DND-41 (cell line): ENCODE measurements at places on chromosomes 7 and 10.

- H3K4me3 ChIP-seq: no peak overlapping the region
- H3K27me3 ChIP-seq: no peaks in the 10 kb centered on the region
- no peak for DNase-seq
- H3K36me3 ChIP-seq: no peaks in the 10 kb centered on the region
Measured at GRCh38 chr10:5159126-5159525, 25.8 kb downstream of the AKR1C8 start.

DNA sequence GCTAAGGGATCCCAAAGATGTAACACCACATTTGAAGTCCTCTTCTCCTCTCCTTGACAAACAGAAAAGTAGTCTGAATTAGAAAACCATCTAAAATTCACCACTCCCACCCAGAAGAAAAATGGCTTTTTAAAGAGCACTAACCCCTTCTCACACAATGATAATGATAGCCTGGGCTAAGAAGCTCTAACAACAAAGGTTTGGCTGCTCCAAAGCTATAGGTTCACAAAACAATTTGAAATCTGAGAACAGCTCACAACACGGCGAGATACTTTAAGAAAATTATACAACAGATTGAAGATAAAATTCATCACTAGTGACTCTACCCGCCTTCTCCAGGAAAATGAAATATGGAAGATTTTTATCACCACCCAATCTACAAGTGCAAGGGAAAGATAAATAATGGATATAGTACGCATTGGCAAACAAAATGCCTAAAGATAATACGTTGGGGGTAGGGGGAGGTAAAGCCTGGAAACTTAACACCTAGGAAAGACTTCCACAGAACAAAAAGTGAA is 7.4 kb downstream of the ITGB1 start:
- H3K27me3 ChIP-seq: no peaks in the 10 kb centered on the region
- DNase-seq: no peak
- H3K4me3 ChIP-seq: no peak overlapping the region

GRCh38 chr10:96090463-96090800 is 39.7 kb upstream of the ZNF518A start:
- H3K36me3 ChIP-seq: no peaks in the 10 kb centered on the region
- H3K4me1 ChIP-seq: peaks cover 20% of the 10 kb centered on the region
- DNase-seq: no peak
- H3K27me3 ChIP-seq: no peaks in the 10 kb centered on the region
- H3K27ac ChIP-seq: peak overlapping the region; percentile 98

DNA sequence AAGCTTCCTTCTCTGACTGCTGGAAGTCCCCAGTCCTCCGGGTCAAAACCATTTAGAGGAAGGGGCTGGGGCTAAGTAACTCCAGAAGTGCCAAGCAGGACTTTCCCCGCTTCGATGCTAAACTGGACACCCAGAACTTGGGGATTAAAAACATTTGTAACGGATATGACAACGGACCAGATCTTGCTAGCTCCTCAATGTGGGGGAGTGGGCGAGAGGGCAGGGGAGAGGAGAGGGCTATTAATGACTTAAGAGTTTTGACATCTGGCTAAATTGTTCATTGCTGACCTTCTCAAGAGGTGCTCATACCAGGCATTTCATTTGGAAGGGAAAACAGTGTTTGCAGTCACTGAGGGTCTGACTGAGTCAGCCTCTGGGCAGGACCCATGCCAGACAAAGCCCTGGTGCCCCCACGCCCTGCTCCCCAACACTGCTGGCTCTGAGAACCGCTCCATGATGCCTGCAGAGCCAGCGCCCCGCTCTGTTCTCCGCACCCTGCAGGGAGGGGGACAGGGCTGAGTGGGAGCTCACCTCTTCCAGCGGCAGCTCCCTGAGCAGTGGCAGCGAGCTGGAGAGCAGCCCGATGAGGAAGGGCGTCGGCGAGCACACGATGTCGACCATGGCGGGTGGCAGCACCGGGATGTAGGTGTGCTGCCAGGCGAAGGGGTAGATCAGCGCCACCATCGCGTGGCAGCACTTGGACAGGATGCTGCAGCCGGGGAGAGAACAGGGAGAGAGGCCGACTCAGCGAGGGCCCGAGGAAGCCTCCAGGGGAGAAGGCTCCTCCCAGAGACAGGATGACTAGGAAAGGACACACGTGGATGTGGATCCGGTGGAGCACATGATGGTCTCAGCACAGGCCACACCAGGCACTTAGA is 47.7 kb upstream of the MKRN1 start:
- H3K27me3 ChIP-seq: peaks cover 2% of the 10 kb centered on the region
- H3K36me3 ChIP-seq: no peaks in the 10 kb centered on the region
- H3K4me1 ChIP-seq: no peaks in the 10 kb centered on the region

GRCh38 chr10:31697271-31698180 is 231.1 kb downstream of the ARHGAP12 start:
- no peaks in the 10 kb centered on the region for H3K27me3 ChIP-seq
- no peaks in the 10 kb centered on the region for H3K4me1 ChIP-seq
- H3K36me3 ChIP-seq: no peaks in the 10 kb centered on the region
- no peak for DNase-seq

- no peak overlapping the region for H3K4me3 ChIP-seq
- H3K27me3 ChIP-seq: no peaks in the 10 kb centered on the region
- H3K4me1 ChIP-seq: no peaks in the 10 kb centered on the region
- no peaks in the 10 kb centered on the region for H3K36me3 ChIP-seq
- H3K27ac ChIP-seq: no peak overlapping the region
Measured at GRCh38 chr10:111835574-111835973, 348.0 kb downstream of the GPAM start.

DNA sequence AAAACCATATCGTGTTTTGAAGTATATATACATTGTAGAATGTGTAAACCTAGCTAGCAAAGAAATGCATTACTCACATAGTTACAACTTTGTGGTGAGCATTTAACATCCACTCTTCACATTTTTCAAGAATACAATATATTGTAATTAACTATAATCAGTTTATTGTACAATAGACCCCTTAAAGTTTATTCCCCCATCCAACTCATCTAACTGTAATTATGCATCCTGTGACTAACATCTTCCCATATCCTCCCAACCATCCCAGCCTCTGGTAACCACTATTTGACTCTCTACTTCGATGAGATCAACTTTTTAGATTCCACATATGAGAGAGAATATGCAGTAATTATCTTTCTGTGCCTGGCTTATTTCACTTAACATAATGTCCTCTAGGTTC is 526.4 kb downstream of the KIF20B start:
- no peak overlapping the region for H3K4me3 ChIP-seq
- no peak for DNase-seq
- no peaks in the 10 kb centered on the region for H3K36me3 ChIP-seq
- H3K27me3 ChIP-seq: no peaks in the 10 kb centered on the region
